ENCODE measurements at places on chromosomes 6 and 20. TPM values are rescaled to one million over a fixed set of nuclear protein-coding genes. Genes with fewer than 3 reads are reported as not detected.

Gene SOX18
- total RNA-seq, result not detected

Gene VSX1
- total RNA-seq, result not detected

Gene SLC22A7
- total RNA-seq, result not detected

Gene ENPP5
- 0.09 TPM for total RNA-seq

Gene OXT
- not detected for total RNA-seq

Gene PRPH2
- not detected for total RNA-seq

Gene SLC23A2
- 14.6 TPM for total RNA-seq

Gene MAS1
- not detected for total RNA-seq

Gene OLIG3
- total RNA-seq, result not detected

Gene WFDC2
- total RNA-seq, result not detected

Gene MRAP2
- total RNA-seq, result 0.09 TPM

Gene SLC32A1
- total RNA-seq, result not detected

Gene CLPSL2
- not detected for total RNA-seq

Gene HTR1E
- not detected for total RNA-seq

Gene BPI
- total RNA-seq, result not detected
